ENCODE measurements at places on chromosomes 2 and 18.
A peak's percentile ranks its signal among the peaks of the same experiment; 100 is the strongest.

DNA sequence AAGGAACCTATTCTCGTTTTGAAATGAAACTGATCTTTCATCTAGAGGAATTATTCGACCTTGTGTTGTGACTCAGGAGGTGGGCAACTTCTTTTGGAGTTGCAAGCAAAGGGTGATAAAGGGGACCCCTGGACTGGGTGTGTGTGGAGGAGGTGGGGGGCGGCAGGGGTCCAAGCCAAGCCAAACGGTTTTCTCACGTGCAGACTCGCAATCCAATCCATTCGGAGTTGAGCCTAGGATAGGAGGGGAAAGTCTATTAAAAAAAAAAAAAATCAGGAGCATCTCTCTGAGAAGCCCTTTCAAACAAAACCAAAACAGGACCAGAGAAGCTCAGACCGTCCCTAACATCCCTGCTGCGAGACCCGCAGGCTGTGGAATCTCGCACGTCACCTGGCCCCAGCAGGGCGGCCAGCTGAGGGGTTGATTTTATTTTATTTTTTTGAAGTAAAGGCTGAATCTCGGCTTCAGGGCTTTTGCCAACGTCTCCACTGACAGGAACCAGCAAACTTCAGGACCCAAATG is 3.7 kb upstream of the ZEB2 start:
- DNase-seq: no peak
- H3K27ac ChIP-seq: peak overlapping the region; percentile 96
- H3K4me1 ChIP-seq: peaks cover 54% of the 10 kb centered on the region
- H3K4me3 ChIP-seq: peak overlapping the region; percentile 57

DNA sequence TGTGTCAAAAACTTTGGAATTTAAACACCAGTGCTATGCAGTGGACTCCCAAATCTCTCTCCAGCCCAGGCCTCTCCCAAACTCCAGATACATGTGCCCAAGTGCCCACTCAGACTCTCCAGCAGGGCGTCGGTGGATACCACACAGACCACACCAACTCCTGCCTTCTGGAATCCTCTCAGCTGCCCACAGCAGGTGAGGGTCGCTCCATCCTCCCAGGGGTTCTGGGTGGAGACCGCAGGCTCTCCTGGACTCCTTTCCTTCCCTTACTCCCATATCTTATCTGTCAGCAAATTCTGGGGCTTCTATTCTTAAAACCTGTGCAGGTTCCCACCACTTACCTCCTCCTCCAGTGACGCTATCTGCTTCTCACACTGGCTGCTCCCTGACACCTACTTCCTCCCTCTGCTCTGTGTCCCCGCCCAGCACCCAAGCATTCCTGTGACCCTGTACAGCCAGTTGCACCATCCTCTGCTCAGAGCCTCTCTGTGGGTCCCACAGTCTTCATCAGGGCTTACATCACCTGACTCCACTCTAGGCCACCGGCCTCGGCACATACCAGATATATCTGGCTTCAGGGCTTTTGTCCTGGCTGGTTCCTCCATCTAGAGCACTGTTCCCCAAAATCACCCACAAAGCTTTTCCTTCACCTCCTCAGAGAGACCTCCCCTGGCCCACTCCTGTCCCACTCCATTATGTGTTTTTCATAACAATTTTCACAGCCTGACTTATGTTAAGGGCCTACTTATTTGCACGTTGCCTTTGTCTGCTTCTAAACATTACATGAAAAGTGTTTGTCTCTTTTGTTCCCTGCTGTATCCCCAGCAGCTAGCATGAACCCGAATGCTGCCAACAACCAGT is 2.6 kb upstream of the IMP4 start:
- H3K4me3 ChIP-seq: no peak overlapping the region
- H3K4me1 ChIP-seq: peaks cover 31% of the 10 kb centered on the region
- DNase-seq: no peak

- H3K27me3 ChIP-seq: no peaks in the 10 kb centered on the region
- no peaks in the 10 kb centered on the region for H3K4me1 ChIP-seq
- no peak for DNase-seq
- H3K27ac ChIP-seq: no peak overlapping the region
- no peak overlapping the region for H3K4me3 ChIP-seq
- H3K36me3 ChIP-seq: no peaks in the 10 kb centered on the region
Measured at GRCh38 chr2:39494784-39495251, 57.7 kb upstream of the MAP4K3 start.

DNA sequence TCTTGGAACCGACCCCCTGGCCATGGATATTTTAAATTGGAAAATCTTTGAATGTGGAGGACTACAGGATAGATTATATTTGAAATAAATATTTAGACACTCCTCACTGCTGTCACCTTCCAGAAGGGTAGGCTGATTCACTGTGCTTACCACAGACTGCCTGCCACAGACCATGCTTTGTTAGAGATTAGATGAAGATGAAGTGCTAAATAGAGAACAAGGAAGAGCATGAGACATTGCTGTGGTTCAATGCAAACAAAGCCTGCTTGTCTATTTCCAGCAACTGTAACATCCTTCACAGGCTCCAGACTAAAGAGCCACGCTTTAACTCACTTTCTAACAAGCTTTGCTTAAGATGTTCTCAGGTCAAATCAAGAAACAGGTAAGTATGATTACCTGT is 81.0 kb upstream of the TMEM17 start:
- H3K36me3 ChIP-seq: no peaks in the 10 kb centered on the region
- H3K27me3 ChIP-seq: no peaks in the 10 kb centered on the region
- H3K27ac ChIP-seq: peak overlapping the region; percentile 67
- H3K4me1 ChIP-seq: peaks cover 24% of the 10 kb centered on the region
- no peak overlapping the region for H3K4me3 ChIP-seq

GRCh38 chr2:241378816-241379215 is 22.7 kb downstream of the FARP2 start:
- no peaks in the 10 kb centered on the region for H3K27me3 ChIP-seq
- no peak overlapping the region for H3K4me3 ChIP-seq
- H3K27ac ChIP-seq: peak overlapping the region; percentile 71

DNA sequence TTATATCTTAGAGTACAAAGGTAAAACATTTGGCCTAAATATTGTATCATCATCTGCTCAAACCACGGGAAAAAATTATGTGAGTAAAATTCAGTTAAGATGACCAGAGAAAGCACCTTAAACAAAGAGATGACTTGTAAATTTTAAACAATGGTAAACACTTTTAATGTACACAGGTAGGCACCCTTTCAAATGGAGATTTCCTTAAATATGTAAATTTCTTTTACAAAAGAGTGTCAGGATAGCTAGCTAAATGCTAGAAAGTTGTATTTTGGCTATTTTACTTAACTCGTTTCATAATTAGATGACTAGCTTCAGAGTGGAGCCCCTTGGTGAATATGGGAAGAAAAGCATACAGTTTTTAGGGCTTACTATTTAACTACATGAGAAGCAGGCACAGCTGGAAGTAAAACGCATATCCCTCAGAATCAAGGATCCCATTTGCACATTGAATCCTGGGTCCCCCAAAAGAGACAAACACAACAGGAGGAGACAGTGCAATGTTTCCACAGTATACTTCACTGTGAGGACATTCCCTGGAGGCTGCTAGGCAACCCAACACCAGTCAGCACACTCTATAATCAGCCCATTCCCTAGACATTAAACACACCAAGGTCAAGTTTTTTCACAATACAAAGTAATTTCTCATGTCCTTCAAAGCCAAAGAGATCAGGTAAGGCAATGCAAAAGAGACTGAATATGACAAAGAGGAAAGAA is 1154.4 kb downstream of the DPP10 start:
- no peaks in the 10 kb centered on the region for H3K4me1 ChIP-seq
- no peaks in the 10 kb centered on the region for H3K36me3 ChIP-seq
- no peak for DNase-seq
- H3K27ac ChIP-seq: no peak overlapping the region

- no peaks in the 10 kb centered on the region for H3K27me3 ChIP-seq
- DNase-seq: no peak
- no peaks in the 10 kb centered on the region for H3K36me3 ChIP-seq
- H3K4me1 ChIP-seq: no peaks in the 10 kb centered on the region
- no peak overlapping the region for H3K27ac ChIP-seq
Measured at GRCh38 chr2:203718087-203718486, 11.6 kb downstream of the CD28 start.

DNA sequence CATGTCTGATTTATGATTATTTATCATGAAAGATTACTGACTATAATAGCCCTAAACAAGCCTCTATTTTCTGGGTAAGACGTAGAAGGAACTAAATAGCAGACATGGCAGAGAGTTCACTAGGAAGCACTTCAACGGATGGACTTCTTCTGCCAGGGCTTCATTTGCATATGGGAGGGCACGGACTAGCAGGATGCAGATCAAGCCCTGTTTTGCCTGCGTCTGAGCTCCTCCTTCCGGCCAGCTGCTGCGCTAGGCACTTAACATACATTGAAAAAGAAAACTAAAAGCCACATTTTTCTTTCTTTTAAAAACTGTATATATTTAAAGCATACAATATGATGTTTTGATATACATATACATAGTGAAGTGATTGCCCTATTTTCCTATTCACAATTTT is 340.0 kb upstream of the MEX3C start:
- no peaks in the 10 kb centered on the region for H3K4me1 ChIP-seq
- no peaks in the 10 kb centered on the region for H3K36me3 ChIP-seq
- H3K4me3 ChIP-seq: no peak overlapping the region
- DNase-seq: no peak

DNA sequence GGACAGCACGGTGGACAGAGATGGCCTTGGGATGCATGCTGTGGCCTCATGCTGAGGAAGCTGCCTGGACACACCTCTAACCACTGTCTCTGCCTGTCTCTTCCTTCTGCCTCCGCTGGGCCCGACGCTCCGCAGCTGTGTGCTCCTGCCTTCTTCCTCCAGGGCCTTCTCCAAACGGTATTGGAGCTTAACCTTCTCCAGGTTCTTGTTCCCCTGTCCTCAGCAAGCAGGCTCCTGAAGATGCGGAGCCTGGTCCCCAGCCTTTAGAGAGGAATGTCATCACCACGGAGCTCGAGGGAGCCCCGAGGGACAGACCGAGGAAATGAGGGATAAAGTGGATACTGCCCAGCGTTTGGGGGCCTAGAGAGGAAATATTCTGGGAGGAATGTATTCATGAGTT is 155.1 kb downstream of the DYSF start:
- no peak for DNase-seq
- no peaks in the 10 kb centered on the region for H3K27me3 ChIP-seq
- no peaks in the 10 kb centered on the region for H3K4me1 ChIP-seq
- no peaks in the 10 kb centered on the region for H3K36me3 ChIP-seq

DNA sequence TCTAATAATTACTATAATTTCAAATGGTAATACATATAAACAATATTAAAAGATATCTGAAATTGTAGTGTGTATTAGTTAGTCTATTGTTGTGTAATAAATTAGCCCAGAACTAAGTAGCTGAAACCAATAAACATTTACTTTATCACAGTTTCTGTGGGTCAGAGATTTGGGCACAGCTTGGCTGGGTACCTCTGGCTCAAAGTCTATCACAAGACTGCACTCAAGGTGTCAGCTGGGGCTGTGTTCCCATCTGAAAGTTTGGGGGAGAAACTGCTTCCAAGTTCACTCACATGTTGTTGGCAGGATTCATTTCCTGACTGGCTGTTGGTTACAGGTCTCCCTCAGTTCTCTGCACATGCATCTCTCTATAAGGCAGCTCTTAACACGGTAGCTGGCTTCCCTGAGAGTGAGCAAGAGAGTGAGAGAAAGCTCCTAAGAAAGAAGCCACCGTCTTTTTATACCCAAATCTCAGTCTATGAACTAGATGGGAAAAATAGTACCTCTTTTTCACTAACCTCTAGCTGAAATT is 25.6 kb upstream of the WIPF1 start:
- no peaks in the 10 kb centered on the region for H3K36me3 ChIP-seq
- H3K27me3 ChIP-seq: no peaks in the 10 kb centered on the region
- no peaks in the 10 kb centered on the region for H3K4me1 ChIP-seq
- H3K4me3 ChIP-seq: no peak overlapping the region

DNA sequence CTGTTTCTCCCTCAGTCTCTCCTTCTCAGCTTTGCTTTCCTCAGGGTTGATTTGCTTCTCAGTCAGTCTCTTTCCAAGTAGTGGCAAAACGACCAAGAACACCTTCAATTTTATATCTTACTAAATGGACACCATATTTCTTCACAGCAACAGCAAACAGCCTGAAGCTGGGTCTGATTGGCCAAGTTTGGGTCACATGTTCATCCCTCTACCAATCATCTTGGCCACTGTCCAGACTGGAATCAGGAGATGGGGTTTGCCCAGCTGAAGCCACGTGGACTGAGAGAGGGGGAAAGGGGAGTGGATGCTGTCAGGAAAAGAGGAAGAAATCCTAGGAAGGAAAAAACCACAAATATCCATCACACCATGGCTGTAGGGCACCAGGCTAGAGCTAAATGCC is 42.0 kb upstream of the ACMSD start:
- no peaks in the 10 kb centered on the region for H3K27me3 ChIP-seq
- no peak overlapping the region for H3K27ac ChIP-seq
- H3K4me1 ChIP-seq: no peaks in the 10 kb centered on the region
- DNase-seq: no peak
- H3K36me3 ChIP-seq: no peaks in the 10 kb centered on the region

DNA sequence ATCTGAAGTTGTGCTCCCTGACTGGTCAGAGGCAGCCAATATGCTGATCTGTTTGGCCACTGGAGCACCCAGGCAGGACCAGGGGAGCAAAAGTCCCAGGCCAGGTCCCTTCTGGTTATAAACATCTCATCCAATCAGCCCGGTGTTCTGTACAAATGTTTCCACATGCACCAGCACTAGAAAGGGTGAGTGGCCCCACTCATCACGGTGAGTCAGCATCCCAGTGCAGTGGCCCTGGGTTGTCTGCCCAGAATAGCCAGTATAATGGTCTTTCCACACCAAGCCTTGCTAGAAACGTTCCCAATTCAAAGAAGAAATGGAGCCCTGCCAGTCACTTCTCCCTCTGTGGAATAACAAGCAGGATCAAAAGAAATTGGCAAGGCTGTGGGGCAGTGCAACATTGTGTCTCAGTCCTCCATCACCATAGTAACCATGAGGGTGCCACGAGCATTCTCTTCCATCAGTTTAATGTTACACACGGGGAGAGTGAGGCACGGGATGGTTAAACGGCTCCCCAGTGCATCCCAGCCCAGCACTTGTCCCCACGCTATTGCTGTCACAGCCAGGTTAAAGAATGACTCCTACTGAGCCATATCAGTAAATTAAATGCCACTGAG is 174.9 kb downstream of the SEPTIN10 start:
- H3K27me3 ChIP-seq: no peaks in the 10 kb centered on the region
- no peak overlapping the region for H3K4me3 ChIP-seq
- H3K4me1 ChIP-seq: no peaks in the 10 kb centered on the region
- H3K36me3 ChIP-seq: no peaks in the 10 kb centered on the region
- DNase-seq: no peak
- H3K27ac ChIP-seq: no peak overlapping the region

GRCh38 chr18:9048808-9049494 is 53.5 kb upstream of the NDUFV2 start:
- no peak for DNase-seq
- no peak overlapping the region for H3K4me3 ChIP-seq
- no peak overlapping the region for H3K27ac ChIP-seq
- no peaks in the 10 kb centered on the region for H3K4me1 ChIP-seq
- H3K36me3 ChIP-seq: no peaks in the 10 kb centered on the region

GRCh38 chr2:176638167-176639015 is 369.1 kb downstream of the MTX2 start:
- H3K4me1 ChIP-seq: peaks cover 4% of the 10 kb centered on the region
- H3K27ac ChIP-seq: peak overlapping the region; percentile 65
- H3K36me3 ChIP-seq: no peaks in the 10 kb centered on the region

All from tibial nerve (tissue), 4 donors.